Dermis microvascular lymphatic vessel endothelial cell (primary cell): ENCODE measurements at places on chromosomes 6 and 20. TPM values are rescaled to one million over a fixed set of nuclear protein-coding genes. Genes with fewer than 3 reads are reported as not detected.

Gene ARFGEF3
- total RNA-seq: 1.8 and 2.5 TPM in 2 replicates

Gene MEI4
- not detected in 2 replicates for total RNA-seq

Gene NRN1
- total RNA-seq: 28.1 and 34.0 TPM in 2 replicates

Gene IL20RA
- total RNA-seq: 0.26 and 1.1 TPM in 2 replicates

DNA sequence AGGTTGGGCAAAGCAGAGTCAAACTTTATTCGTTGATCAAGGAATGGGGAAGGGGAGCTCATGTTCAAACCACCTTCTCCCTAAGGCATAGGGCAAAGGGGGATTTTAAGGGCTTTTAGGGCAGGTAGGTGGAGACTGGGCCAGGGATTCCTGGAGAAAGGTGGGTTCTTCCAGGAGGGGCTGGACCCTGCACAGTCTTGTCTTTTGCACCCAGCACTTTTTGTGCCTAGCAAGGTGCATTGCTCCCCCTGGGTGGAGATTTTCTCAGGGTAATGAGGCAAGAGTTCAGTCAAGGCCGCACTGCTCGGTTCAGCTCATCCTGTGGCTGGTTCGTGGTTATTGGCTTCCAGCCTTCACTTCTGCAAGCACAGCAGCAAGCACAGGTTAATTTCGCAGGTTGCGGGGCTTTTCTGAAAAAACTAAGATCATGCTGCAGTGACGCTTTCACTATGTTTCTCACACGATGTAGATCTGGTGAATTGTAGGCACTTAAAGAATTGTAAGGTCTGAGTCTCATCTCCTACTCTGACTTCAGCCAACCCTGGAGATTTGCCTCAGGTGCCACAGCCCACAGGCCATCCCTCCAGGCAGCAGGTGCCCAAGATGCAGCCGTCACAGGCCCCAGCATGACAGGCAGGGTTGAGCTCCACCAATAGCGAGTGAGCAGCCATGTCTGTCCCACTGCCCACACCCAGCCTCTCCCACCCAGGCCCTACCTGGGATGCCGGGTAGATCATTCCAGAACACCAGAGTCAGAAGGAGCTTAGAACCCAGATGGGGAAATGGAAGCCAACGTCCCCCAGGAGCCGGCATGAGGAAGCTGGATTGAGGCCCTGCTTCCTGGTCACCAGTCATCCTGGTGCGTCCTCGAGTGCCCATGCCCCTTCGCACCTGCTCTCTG is 37.1 kb downstream of the SUN5 start:
- DNase-seq: no peak
